ENCODE measurements at places on chromosomes 1 and 21.

DNA sequence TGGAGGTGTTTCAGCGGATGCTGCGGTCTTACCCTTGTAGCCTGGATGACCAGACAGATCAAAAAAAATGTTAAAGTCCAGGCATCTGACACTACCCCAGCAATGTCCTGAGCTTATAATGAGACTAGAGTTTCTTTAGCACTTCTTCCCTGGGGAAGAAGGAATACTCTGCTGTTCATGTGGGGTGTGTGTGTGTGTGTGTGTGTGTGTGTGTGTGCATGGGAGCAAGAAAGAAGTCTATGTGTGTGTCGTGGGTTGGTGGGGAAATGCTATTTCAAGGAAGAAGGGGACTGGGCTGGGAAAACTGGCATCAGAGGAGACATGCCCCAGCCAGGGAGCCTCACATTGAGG, 3.0 kb upstream of the RASSF5 start:
- no peak for DNase-seq

DNA sequence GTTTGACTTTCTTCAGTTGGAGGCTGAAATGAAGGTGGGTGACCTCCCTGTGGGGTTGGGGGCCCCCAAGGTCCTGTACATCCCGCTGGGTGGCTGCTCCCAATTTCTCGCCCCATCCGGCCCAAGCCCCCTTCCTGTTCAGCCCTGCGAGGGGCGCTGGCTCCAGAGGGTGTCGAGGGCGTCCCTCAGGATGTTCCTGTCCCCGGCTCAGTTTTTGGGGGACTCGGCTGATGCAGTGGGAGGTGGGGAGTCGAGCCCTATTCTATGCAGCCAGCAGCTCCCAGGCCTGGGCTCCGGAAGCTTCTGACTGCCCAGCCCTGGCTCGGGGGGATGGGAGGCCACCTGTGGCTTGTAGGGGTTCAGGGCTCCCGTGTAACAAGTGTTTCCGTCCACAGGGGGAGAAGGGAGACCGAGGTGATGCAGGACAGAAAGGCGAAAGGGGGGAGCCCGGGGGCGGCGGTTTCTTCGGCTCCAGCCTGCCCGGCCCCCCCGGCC, 38.2 kb downstream of the SLC19A1 start:
- no peak for DNase-seq

GRCh38 chr1:156146020-156146768, 7.2 kb upstream of the SEMA4A start:
- no peak for DNase-seq

GRCh38 chr1:46248122-46248920, 758 bp downstream of the RAD54L start:
- DNase-seq = no peak

- no peak for DNase-seq
Measured at GRCh38 chr1:42165511-42166210, 1.1 kb upstream of the GUCA2A start.

GRCh38 chr1:71766748-71767147, 515.6 kb downstream of the NEGR1 start:
- no peak for DNase-seq

- no peak for DNase-seq
Measured at GRCh38 chr1:204923626-204924012, 53.0 kb downstream of the NFASC start.

GRCh38 chr1:5667513-5668325, 324.5 kb downstream of the NPHP4 start:
- DNase-seq = no peak

DNA sequence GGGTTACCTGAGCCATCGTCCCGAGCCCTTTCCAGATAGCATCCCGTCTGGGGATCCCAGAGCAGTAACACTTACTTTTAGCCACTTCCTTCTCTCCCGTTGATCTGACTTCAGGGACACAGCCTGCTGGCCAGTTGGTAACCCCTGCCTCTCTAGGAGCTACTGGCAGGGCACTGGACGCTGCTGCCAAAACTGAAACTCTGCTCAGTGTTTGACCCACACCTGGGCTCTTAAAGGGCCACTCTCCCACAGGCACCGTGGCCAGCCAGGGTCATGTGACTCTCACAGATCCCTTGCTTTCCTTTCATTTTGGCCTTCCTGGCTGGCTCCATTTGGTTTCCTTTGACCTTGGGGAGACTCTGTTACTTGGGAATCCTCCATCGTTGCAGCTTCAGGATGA, at the start of gene PIGR:
Gene PIGR (minus strand): TSS at position 206 of the 400 bp plus-strand sequence. CDS start 5,935 bp downstream, outside the sequence.
- DNase-seq = no peak

- DNase-seq = peak; percentile 30
Measured at GRCh38 chr1:80218112-80218511, 1211.6 kb upstream of the ADGRL4 start.

- no peak for DNase-seq
Measured at GRCh38 chr1:227174164-227174563, 144.1 kb downstream of the CDC42BPA start.

- no peak for DNase-seq
Measured at GRCh38 chr1:172588296-172589291, 55.6 kb downstream of the SUCO start.

- no peak for DNase-seq
Measured at GRCh38 chr1:201884425-201884824, 4.3 kb upstream of the SHISA4 start.

DNA sequence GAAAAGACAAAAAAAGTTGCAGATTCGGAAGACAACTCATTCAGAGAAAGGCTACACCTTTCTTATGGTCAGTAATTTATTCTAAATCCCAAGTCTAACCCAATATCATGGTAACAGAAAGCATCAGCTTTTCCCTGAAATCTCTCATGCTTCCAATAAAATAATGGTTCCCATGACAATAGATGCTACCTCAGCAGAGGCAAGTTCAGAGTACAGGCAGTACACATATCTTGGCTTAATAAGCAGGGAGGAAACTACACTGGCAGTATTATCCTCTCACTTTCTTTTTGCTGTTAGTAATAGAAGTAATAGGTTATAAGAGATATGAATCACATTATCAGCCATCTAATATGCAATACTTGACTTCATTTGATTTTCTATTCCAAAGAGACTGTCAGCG, 137.1 kb downstream of the DPYD start:
- no peak for DNase-seq
